ENCODE measurements at places on chromosomes 3 and 15.

DNA sequence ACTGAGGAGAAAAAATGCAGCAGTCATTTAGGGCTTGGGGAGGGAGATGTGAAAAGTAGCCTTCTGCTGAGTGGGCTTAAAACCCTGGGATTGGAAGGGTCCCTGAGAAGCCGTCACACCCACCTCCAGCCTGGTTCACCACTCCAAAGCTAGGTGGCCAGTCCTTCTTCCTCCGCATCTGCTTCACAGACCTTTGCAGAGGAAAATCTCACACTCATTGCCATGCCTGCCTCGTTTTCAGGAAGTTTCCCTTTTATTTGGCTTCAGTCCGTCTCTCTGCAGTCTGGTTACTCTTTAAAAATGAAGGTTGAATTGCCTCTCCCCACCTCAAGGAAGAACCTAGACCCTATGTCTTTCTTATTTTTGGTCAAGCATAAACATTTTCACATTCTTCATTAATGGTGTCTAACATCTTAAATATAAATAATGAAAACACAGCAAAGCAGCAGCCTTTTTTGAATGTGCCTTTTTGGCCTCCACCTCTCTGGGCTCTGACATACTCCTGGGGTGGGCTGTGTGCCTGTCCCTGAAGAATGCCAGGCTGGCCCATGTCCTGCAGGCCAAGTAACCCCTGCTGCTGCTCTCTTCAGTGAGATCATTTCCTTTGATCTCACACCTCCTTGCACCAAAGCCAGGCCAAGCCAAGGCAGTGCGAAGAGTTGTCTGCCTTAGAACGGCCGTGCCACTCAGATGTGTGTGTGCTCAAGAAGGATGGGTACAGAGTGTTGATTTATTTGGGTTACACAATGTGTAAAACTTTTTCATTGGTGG is 11.0 kb downstream of the MRAS start:
- DNase-seq = no peak

DNA sequence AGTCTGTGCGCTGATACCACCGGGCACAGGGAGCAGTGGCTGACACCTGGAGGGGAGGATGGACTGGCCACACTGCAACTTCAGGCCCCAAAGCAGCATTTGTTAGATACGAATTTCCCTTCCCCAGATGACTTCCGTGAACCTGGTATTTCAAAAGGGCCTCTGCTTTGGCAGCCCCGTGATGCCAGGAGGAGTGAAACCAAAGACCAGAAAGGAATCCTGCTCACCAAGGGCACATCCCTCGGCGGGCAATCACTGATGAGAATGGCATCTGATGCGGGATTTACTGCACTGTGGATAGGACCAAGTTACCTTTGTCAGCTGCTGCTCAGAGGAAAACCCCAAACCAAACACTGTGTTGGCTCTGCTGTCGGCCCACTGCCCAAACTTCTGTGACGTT is 65.5 kb downstream of the WHAMM start:
- DNase-seq = no peak

GRCh38 chr3:114498539-114499370 is 204.9 kb downstream of the TIGIT start:
- DNase-seq = no peak

DNA sequence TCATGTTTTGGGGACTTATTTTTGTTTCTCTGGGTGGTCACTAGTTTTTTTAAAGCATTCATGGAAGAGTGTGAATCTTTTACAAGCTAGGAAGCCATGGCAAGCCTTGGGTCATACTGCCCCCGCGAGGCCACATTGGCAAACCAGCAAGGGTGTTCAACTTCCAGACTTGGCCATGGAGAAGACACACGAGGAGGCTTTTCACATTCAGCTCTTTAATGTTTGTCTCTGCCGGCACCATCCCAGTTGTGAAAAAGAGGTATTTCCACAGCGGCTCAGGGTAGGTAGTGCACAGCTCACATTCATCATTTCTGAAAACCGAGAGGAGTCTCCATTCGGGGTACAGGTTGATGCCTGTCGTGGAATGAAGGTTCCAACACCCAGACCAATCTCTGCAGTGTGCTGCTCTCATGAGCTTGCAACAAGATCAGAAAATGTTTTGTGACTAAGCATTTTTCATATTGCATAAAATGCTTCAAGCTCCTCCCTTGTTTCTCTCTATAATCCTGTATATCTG is 7.7 kb downstream of the CCR5 start:
- DNase-seq = peak; percentile 87

DNA sequence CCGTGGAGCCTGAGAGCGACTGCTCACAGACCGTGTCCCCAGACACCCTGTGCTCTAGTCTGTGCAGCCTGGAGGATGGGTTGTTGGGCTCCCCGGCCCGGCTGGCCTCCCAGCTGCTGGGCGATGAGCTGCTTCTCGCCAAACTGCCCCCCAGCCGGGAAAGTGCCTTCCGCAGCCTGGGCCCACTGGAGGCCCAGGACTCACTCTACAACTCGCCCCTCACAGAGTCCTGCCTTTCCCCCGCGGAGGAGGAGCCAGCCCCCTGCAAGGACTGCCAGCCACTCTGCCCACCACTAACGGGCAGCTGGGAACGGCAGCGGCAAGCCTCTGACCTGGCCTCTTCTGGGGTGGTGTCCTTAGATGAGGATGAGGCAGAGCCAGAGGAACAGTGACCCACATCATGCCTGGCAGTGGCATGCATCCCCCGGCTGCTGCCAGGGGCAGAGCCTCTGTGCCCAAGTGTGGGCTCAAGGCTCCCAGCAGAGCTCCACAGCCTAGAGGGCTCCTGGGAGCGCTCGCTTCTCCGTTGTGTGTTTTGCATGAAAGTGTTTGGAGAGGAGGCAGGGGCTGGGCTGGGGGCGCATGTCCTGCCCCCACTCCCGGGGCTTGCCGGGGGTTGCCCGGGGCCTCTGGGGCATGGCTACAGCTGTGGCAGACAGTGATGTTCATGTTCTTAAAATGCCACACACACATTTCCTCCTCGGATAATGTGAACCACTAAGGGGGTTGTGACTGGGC is 7.3 kb downstream of the FAM131A start:
- DNase-seq = no peak

DNA sequence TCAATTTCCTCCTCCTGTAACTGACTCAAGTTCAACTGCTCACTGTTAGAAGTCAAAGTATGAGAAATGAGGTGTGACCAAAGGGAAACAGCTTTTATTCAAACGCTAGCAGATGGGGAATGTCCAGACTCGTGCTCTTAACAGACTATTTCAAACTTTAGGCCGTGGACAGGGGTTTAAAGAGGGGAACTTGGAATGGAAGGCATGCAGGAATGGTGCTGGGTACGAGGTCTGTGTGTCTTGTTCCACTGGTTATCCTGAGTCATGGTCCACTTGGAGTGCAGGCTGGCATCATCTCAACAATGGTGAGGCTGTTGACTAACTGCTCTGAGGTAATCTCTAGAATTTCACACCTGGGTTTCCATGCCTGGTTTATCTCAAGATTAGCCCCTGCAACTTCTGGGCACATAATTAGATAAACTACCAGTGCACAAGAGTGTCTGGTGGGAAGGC is 22.9 kb upstream of the DNAAF4 start:
- DNase-seq = no peak

GRCh38 chr3:42184651-42185443 is 81.1 kb downstream of the CCK start:
- DNase-seq = no peak

GRCh38 chr15:29172742-29173725 is 96.6 kb downstream of the NSMCE3 start:
- DNase-seq = no peak

DNA sequence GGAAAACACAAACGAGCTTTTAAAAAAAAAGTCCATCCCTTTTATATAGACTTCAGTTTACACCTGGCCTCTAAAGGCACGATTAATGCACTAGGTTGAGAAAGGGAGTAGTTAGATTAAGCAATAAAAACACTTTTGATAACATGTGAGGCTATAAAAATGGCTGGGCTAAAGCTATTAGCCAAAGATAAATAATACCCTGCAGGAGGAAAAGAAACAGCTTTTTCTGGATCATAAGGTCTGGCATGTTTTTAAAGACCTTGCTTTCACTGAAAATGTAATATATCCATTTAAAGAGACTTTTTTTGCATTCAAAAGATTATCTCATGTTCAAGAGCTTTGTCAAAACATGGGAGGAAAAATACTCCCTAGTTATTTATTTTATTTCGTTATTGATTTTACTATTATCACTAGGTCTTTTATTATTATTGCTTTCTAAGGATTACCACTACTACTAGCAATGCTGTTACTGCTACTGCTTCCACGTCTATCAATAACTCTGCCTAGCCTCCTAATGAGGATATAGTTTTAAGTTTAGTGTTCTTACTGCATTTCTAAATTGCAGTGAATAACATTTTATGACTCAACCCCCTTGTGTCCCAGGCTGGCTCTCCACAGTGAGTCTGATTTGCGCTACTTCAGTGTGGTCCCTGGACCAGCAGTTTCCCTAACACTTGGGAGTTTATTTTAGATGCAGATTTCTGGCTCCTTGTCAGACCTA is 93.4 kb downstream of the THRB start:
- no peak for DNase-seq

DNA sequence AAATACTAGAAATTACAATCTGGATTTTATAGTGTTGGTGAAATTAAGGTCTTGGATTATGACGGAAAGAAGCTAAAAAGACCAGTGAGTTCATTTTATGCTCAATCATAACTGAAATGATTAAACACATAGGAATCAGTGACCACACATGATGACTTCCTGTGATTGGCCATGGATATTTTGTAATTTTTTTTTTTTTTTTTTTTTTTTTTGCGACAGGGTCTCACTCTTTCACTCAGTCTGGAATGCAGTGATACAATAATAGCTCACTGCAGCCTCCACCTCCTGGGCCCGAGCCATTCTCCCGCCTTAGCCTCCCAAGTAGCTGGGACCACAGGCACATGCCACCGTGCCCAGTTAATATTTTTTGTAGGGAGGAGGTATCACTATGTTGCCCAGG is 47.4 kb downstream of the PAQR5 start:
- no peak for DNase-seq

GRCh38 chr15:61780278-61780980 is 279.8 kb downstream of the VPS13C start:
- no peak for DNase-seq

DNA sequence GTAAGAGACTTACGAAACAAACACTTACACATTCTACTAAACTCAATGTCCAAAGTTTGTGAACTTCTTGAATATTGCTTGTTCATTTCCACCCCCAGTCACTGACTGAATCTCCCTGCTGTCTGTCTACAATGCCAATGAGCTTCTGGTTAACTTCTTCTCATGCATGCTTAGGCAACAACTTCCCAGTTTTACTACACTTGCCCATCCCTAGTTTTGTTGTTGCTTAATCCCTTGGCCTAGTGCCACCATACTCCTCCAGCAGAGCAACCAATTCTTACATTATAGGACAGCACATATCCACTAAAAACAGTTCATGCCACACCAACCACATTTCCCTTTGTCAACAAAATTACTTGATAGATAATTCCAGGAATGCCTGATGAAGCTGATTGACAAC is 40.9 kb upstream of the CCR2 start:
- no peak for DNase-seq

DNA sequence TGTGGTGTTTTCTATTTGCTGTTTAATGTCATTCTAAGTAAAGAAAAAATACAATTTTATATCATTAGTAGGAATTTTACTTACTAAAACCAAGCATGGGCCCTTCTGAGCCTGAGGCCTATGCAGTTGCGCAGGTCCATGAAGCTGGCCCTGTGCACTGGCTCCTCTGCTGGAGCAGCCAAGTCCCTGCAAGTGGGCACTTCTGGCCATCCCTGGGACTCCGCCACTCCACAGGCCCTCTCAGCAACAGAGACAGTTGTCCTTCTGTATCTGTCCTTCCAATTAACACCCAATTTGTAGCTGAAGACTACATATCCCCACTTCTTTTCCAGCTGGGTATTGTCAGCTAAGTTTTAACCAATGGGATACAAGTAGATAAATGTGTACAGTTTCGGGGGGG is 49.9 kb upstream of the RYK start:
- no peak for DNase-seq

GRCh38 chr3:118977118-118977517 is 57.5 kb downstream of the IGSF11 start:
- DNase-seq = no peak

GRCh38 chr3:127676456-127676855 is 3.7 kb downstream of the ABTB1 start:
- peak; percentile 48 for DNase-seq

DNA sequence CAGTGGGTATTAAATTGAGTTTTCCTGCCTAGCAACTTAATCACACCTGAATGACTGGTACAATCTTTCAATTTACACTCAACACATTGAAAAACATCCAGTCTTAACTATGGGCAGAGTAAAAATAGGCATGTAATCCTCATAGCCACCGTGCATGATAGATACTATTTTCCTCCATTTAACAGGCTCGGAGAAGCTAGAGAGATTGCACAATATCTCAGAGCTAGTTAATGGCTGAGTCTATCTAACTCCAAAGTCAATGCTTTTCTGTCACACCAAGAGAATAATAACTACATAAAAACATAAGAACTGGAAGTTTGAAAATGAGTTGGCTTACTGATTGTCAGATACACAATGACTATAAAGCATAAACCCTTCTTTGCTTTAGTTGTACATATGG is 36.8 kb downstream of the LSAMP start:
- DNase-seq = no peak

DNA sequence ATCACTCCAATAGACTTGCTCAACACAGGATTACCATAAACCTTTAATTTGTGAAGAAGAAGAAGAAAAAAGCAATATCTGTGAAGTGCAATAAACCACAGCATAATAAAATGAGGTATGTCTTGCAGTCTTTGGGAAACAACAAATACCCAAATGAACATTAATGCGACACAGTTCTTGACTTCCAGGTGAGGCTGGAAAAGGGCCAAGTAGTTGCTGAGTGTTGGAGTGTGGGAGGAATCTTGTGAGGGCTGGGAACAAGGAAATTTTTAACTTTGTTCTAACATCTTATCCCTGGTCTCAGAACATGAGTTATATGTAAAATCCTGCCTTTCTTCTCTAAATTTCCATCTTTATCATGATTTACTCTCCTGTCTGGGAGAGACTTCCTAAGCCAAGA is 206.5 kb downstream of the DTWD1 start:
- no peak for DNase-seq

DNA sequence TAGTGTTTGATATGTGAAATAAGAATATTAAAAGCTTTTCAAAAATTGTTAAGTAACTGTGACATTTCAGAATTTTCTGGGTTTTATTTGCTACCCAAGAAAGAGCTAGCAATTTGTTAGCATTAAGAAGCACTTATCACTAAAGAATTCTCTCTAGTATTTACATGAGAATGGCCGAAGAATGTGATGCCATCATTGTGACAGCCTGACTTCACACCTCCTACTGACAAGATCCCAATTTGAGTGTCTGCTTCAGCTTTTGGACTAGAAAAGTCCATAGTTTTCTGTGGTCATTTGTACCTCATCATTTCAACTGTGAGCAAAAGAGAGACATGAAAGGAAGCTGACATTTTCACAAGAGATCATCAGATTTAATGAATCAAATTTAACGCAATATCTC is 548.1 kb upstream of the AGTR1 start:
- DNase-seq = no peak

DNA sequence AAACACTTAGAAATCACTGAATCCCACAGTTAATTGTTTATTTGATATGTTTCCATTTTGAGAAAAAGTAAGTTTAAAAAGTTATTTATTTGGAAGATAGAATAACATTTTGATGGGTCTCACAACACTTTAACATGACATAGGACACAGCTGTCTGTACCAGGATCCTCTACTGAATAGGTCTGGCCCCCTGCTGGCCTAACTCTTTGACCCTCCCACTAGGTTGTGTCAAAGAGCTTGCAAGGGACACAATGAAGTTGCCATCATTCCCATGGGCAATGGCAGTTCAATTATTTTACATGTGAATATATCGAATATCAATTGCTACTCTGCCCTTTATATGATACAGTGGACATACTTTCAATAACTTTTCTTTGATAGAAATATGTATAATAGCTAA is 138.9 kb downstream of the EPHA3 start:
- DNase-seq = no peak

All from activated CD8-positive, alpha-beta memory T cell treated with anti-CD3 and anti-CD28 coated beads for 24 hours (primary cell).